SK-N-MC (cell line): ENCODE measurements at places on chromosomes 13 and 19.

DNA sequence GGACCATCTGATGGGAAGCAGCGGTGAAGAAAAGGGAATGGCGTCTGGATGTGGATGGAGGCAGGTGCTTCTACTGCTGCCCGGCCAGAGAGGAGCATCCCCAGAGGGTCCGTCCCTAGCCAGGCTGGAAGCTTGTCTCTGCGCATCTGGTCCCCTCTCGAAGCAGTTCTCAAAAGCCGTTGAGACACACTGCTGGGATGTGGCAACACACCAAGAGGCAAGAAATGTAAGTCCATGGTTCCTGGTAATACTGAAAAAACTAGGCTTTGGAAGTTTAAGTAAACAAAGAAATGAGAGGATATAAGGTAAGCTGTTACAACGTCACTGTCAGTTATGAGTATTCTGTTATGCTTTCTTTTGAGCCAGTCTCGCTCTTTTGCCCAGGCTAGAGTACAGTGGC, 15.1 kb upstream of the FFAR2 start:
- no peak for DNase-seq

- peak; percentile 20 for DNase-seq
These were observed 703.3 kb upstream of the ARGLU1 start for GRCh38 chr13:107271227-107271626.

- DNase-seq, result no peak
These were observed 345.6 kb downstream of the SPRY2 start for GRCh38 chr13:79995334-79995733.

DNA sequence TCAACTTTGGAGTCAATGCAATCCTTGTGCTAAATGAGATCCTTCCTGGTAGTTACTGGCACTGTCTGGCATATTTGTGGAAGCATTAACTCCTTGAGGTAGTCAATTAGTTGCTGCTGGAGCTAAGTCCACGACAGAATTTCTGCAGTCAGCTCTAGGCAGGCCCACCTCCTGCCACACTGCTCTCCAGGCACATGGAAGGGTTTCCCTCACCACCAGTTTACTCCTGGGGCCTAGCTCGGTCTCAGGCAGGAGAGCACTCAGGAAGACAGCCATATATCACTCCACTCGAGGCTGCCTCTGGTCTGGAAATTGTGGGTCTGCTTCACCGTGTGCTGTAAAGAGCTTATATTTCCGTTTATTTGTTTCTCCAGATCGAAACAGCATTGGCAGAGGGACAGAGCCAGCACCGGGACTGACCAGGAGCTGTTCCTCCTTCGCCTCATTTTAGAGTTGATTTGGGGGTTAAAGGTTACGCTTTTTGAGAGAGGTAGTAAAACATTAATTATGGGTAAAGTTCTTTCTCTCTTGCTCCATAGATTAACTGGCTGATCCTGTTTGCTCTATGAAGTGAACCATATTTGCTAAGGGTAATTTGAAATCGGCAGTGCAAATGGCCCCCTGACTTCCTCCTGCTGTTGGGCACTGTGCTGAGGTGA, 20.6 kb upstream of the GTF3A start:
- no peak for DNase-seq
